ELF-1 (cell line): ENCODE measurements at places on chromosomes 12 and 14.

- no peak for DNase-seq
Measured at GRCh38 chr14:68550338-68550715, 242.5 kb downstream of the ZFP36L1 start.

- no peak for DNase-seq
Measured at GRCh38 chr12:75155962-75156361, 53.7 kb downstream of the KCNC2 start.

GRCh38 chr14:20204721-20205120 is 14.0 kb downstream of the OR11G2 start:
- DNase-seq, result no peak

- no peak for DNase-seq
Measured at GRCh38 chr12:96327889-96328288, 72.3 kb downstream of the CDK17 start.

- no peak for DNase-seq
Measured at GRCh38 chr14:26204366-26204727, 393.5 kb downstream of the NOVA1 start.

GRCh38 chr12:91332302-91332701 is 149.7 kb upstream of the DCN start:
- DNase-seq, result no peak

DNA sequence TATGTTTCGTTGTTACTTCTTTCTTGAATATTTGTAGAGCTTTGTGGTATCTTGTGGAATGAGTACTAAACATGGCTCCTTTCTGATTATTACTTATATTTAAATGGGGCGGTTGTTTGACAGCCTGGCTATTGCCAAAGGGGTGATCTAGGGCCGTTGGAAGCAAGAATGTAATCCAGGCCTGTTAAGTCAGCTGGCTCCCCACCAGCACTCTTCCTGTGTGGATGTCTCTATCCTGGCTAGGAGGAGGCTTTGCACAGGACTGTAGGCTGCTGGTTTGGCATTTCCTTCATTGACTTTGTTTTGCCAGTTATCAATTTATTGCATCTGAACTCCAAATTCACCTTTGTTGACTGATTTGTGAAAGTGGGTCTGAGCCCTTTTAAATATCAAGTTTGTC is 5.6 kb downstream of the FAM234B start:
- DNase-seq, result no peak

- DNase-seq, result no peak
Measured at GRCh38 chr14:103925316-103925715, 2.9 kb upstream of the TDRD9 start.

- DNase-seq, result peak; percentile 44
Measured at GRCh38 chr14:21536418-21537089, 10.4 kb upstream of the SALL2 start.

DNA sequence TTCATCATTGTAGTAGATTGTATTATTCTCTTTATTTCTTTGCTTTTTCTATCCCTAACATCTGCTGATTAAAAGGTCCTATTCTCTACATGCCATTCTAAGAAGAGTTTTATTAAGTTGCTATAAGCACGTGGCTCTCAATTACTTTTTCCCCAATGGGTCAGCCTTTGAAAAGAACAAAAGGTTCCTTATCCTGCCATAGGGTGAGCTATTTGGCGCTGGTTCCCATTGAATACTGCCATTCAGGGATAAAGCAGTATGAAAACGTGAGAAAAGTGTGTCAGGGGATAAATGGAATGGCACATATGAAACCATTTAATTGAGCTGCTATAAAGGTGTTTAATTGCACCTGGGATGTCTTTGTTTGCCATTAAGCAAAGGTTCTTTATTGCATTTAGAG is 80.9 kb downstream of the SYNE2 start:
- no peak for DNase-seq

GRCh38 chr12:53659571-53659981 is 16.3 kb downstream of the ATP5MC2 start:
- DNase-seq, result no peak

DNA sequence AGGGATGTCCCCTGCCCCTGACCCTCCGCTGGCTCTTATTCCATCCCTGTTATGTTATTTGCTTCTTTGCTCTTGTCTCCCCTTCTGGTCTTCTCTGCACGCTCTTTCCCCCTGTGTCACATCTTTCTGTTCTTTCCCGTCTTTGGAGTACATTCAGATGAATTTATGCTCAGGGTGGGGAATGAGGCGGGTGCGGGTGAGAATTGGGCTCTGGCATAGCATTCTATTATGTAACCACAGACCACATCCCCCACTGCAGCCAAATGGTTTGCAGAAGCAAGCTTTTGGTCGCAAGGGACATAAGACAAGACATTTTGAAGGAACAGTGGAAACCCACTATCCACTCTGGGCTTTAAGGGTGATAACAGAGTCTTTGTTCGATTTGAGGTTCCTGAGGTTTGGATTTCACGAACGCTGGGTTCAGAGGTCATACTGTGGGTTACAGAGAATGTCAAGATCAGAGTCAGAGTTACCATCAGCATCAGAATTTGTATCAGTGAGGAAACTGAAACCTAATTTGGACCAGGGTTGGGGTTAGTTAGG is 3.8 kb downstream of the ENDOU start:
- DNase-seq, result no peak

GRCh38 chr12:33546004-33546403 is 106.4 kb upstream of the SYT10 start:
- DNase-seq, result peak; percentile 9

GRCh38 chr12:93838193-93838592 is 161.0 kb downstream of the CRADD start:
- DNase-seq, result peak; percentile 34

DNA sequence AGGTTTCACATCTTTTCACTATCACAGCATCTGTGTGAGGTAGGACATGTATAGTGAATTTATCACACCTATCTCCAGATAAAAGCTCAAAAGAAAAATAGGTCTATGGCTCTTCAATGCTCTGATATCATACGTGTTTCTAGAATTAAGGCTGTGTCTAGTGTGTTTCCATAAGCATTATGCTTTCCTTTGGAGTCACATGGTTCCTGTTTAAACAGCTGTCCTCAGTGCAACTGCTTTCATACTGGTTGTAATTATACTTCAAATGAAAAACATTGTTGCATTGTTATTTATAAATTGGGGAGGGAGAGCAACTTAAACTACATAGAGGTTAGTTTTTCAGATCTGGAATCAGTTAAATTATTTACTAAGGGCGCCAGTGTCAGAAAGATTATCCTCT is 151.6 kb downstream of the SYT1 start:
- DNase-seq, result no peak

DNA sequence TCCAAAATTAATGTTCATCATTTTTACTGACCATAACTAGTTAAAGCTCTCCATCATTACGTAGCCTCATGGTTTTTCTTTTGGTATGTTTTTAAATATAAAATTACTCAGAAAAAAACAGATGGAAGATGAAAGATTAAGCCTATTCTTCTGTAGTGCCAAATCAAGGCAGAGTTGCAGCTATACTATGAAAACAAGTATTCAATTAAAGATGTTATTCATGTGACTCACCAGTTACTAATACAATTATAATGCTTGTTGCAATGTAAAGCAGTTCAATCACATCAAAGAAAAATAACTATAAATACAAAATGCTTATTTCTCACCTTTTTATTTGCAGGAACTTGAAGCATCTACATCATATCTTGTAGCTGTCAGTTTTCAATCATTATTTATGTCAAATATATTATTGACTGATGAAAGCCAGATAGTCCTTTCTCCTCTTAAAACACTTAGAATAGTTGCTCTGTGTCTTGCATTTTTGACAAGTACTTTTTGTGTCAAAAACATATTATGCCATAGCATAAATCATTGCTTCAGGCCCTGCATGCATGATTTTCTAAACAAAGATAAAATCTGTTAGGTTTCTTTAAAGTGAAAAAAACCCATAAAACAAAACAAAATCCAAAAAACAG is 36.0 kb upstream of the TRHDE start:
- DNase-seq, result no peak

- DNase-seq, result peak; percentile 16
Measured at GRCh38 chr12:126093908-126094307, 1028.7 kb downstream of the AACS start.

DNA sequence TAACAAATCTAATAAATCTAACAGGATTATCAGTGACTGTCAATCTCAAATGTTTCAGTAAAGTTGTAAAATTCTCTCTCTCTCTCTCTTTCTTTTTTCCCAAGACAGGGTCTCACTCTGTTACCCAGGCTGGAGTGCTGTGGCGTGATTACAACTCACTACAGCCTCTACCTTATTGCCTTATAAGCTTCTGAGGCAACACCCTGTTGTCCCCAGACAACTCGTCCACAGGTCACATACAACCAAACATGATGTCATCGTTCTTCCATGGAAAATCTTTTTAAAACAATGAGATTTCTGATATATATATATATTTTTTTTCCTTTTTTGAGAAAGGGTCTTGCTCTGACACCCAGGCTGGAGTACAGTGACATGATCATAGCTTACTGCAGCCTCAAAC is 151.4 kb upstream of the RGS6 start:
- no peak for DNase-seq

GRCh38 chr12:91896286-91897024 is 249.2 kb downstream of the BTG1 start:
- DNase-seq, result no peak

DNA sequence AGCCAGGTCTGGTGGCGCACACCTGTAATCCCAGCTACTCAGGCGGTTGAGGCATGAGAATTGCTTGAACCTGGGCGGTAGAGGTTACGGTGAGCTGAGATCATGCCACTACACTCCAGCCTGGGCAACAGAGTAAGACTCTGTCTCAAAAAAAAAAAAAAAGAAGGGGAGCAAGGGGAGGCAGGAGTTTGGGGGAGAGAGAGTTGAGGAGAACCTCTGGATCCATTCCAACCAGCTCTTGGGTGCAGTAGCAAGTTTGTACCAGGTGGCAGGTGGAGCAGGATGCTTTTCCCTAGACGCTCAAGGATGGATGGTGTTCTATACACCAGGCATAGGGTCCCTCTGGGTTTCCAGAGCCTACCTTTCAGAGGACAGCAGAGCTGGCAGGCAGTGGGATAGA is 1.9 kb downstream of the NFE2 start:
- no peak for DNase-seq

DNA sequence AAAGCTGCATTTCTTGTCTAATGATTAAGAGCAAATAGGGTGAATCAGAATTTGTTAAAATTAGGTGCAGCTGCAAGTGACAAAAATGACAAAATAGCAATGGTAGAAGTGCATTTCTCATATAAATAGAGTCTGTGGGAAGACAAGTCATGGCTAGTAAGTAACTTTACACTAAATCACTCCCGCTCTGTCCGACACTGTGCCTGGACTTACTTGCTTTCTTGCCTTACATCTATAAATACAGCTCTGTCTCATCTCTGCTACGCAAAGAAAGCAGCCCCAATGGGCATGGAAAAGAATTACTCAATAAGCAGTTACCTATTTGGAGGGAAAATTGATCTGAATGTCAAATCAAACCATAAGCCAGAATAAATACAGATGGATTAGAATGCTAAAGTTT is 245.4 kb upstream of the KRR1 start:
- no peak for DNase-seq

DNA sequence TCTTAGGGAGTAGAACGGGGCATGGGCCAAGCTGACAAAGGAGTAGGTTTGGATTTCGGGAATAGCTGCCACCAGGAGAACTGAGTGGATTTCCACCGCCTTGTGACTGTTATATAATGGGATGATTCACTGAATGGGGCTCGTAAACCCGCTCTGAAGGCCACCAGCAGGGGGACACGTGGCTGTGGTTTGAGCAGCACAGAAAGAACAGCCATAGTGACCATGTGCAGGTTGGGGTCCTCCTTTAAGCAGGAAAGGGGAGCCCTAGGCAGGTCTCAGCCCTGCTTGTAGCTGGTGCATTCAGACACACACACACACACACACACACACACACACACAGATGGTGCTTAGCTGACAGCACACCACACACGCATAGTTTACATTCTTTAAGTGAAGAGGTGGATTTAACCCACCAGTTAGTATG is 8.6 kb upstream of the ASB2 start:
- peak; percentile 58 for DNase-seq

GRCh38 chr14:58864751-58865513 is 227.2 kb downstream of the DACT1 start:
- DNase-seq, result no peak

DNA sequence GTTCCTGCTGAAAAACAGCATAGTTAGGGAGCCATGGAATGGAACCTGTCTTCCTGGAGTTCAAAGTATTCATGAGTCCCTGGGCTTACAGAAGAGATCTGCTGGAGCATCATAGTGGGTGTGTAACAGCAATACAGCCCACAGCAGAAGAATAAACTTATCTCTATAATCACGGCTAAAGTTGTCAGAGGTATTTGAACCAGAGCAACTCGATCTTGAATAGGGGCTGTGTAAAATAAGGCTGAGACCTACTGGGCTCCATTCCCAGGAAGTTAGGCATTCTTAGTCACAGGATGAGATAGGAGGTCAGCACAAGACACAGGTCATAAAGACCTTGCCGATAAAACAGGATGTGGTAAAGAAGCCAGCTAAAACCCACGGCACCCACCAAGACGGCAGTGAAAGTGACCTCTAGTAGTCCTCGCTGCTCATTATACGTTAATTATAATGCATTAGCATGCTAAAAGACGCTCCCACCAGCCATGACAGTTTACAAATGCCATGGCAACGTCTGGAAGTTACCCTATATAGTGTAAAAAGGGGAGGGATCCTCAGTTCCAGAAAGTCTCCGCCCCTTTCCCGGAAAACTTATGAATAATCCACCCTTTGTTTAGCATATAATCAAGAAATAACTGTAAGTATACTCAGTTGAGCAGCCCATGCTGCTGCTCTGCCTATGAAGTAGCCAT is 223.4 kb downstream of the PCNX1 start:
- peak; percentile 30 for DNase-seq

- DNase-seq, result no peak
Measured at GRCh38 chr12:3751151-3752095, 1.5 kb downstream of the CRACR2A start.

DNA sequence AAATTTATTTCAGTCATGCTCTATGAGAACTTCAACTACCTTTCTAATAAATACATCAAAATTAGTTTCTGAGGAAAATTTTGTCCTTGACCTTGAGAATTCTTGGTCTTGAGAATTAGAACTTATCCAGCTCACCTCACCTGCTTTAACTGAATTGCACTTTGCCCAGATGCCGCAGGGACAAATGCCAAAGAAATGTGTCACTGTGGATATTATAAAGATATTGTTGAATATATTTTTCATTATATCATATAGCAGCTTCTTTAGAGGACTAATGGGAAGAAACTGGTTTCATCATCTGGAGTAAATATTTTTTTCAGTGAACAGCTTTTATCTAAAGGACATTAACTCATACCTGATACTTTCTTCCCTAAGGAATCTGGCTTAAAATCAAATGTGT is 54.1 kb downstream of the LRP6 start:
- no peak for DNase-seq

- DNase-seq, result no peak
Measured at GRCh38 chr14:59664741-59665140, 88.1 kb upstream of the CCDC175 start.

GRCh38 chr12:18955594-18955993 is 173.9 kb upstream of the PLEKHA5 start:
- no peak for DNase-seq

GRCh38 chr12:110750784-110751461 is 8.2 kb upstream of the PPP1CC start:
- DNase-seq, result no peak

- DNase-seq, result no peak
Measured at GRCh38 chr14:65352964-65353530, 59.5 kb upstream of the FUT8 start.
